Gastrocnemius medialis (tissue), 4 donors: ENCODE measurements at places on chromosomes 16 and 17.
A peak's percentile ranks its signal among the peaks of the same experiment; 100 is the strongest.

DNA sequence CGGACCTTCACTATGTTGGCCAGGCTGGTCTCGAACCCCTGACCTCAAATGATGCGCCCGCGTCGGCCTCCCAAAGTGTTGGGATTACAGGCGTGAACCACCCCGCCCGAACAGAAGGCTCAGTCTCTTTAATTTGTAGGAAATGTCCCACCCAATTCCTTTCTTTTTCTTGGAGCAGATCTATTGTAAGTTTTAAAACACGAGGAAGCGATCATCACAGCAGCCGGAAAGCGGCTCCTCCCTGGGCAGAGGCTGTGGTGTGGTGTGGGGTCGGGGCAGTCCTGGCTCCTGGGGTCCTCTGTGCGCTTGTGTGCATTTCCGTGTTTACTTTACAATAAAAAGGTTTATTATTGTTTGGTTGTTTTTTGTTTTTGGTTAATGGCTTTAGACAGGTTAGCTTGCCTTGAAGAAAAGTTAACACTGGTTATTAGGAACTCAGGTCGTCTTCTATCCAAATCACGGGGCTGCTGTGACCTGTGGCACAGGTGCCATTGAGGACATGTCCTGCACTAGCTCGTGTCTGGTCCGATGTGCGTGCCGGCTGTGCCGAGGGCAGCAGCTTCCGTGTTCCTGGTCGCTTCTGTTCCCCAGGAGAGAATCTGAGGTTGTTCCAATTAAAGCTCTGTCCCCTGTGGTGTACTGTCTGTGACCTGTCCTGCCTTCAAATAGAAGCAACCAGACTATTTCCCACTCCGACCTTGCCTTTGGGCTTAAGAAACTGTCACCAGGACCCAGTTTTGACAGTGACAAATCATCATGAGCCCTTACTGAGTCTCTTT is 83.1 kb downstream of the SEC14L1 start:
- no peak for DNase-seq

- DNase-seq: no peak
Observed at GRCh38 chr17:39529455-39529854, 68.2 kb downstream of the CDK12 start.

DNA sequence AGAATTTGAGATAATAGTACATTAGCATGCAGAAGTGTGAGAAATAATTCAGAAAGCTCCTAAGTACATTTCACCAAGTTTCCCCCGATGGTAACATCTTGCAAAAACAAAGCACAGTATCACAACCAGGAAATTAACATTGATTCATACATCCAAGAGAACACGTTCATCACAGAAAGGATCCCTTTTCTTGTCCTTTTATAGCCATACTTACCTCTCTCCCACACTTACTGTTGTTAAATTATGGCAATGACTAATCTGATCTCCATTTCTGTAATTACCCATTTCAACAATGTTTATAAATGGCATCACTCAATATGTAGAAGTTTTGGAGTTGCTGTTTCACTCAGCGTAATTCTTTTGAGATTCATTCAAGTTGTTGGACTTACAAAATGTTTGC is 1260.0 kb downstream of the CDH8 start:
- DNase-seq: no peak

DNA sequence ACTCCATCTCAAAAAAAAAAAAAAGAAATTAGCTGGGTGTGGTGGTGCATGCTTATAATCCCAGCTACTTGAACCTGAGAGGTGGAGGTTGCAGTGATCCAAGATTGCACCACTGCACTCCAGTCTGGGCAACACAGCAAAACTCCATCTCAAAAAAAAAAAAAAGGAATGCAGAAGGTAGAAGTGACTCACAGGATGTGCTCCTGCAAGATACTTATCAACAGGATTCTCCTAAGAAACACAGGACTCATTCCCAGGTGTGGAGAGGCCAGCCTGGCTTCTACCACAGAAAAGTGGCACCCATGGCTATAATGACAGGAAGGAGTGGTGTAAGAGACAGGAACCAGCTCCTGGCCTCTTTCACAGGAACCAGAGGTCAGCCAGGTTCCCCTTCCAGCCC is 13.8 kb downstream of the ELMO3 start:
- DNase-seq: no peak

- DNase-seq: no peak
Observed at GRCh38 chr17:65062171-65062915, 5.8 kb upstream of the GNA13 start.

GRCh38 chr16:87702325-87702811 is 63.4 kb downstream of the KLHDC4 start:
- no peak for DNase-seq

GRCh38 chr16:64543031-64543430 is 578.8 kb downstream of the CDH11 start:
- DNase-seq: no peak

GRCh38 chr16:81458827-81459598 is 14.4 kb downstream of the CMIP start:
- no peak for DNase-seq

DNA sequence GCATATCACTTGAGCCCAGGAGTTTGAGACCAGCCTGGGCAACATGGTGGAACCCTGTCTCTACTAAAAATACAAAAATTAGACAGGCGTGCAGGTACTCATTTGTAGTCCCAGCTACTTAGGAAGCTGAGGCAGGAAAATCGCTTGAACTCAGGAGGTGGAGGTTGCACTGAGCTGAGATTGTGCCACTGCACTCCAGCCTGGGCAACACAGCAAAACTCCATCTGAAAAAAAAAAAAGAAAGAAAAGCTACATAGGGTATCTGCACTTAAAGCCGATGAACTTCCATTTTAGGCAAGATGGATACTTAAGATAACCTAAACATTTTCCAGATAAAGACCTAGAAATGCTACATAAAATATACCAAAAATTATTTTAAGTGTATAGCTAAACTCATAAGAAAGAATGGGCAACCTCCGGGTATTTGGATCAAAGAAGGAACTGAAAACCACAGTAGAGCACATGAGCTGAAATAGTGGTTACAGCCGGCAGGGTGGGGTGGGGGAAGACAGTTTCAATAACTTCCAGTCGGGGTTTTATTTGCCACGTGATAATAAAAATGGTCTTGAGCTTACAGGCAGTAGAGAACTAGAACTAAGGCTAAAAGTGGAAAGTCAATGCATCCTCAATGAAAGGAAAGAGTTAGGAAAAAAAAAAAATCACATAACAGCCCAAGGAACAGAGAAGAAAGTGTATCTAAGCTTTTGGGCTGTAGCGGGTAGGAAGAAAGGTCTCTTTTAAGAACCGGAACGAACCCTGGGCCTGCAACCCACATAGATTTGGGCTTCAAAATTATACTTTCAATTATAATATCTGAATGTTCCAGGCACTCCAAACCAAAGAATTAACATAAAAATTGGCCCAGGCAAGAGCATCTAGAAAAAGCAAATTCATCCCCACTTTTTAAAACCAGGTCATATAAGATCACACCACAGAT is 53.1 kb downstream of the CFDP1 start:
- no peak for DNase-seq

DNA sequence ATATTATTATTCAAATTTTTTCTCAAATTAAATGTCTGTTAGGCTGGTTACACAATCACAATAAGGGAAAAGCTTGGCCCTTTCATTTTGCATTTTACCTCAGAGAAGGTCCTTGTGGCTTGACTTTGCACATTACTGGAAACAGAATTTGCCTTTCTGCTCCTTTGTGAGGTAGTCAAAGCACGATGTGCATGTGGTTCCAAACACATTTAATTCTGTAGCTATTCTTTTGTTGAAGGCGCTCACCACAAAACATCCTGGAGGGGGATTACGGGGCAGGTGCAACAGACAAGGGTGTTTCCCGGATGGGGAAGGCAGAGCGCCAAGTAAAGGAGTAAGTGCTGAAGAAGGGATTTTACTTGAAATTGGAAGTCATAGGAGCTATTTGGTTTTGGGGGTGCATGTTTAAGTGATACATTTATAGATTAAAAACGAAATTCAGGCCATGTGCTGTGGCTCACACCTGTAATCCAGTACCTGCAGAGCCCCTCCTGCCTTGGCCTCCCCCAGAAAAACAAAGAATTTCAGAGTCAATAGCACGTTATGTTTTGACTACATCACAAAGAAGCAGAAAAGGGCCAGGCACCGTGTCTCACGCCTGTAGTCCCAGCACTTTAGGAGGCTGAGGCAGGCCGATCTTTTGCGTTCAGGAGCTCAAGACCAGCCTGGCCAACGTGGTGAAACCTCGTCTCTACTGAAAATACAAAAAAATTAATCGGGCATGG is 31.2 kb upstream of the TENT4B start:
- DNase-seq: no peak

DNA sequence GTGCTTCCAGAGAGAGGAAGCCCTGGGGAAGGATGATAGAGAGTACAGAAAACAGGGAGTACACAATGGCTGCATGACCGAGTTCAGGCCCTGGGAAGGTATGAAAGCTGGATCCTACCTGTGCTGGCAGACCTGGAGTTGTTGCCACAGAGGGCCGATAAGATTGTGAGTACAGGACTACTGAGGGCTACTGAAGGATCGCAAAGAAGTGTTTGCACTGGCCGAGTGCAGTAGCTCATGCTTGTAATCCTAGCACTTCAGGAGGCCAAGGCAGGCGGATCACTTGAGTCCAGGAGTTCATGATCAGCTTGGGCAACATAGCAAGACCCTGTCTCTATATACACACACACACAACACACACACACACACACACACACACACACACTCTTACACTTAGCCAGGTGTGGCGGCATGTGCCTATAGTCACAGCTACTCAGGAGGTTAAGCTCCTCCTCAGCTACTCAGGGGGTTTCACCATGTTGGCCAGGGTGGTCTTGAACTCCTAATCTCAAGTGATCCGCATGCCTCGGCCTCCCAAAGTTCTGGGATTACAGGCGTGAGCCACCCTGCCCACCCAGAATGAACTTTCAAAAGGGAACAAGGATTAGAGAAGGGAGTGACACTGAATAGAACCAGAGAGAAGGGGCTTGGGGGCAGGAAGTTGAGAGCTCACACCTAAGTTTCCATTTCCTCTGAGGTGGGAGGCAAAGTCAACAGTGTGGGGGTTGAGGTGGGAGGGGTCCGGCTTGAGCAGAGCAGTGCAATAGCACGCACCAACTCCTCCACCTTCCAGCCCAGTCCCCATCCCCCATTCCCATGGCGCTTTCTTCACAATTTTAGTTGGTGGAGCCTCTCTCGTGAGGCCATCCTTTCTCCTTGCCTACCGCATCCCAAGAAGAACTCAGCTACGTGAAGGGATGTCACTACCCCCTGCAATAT is 7.5 kb downstream of the SCIMP start:
- DNase-seq: no peak

- DNase-seq: no peak
Observed at GRCh38 chr16:68825427-68825826, 17.9 kb upstream of the TANGO6 start.

DNA sequence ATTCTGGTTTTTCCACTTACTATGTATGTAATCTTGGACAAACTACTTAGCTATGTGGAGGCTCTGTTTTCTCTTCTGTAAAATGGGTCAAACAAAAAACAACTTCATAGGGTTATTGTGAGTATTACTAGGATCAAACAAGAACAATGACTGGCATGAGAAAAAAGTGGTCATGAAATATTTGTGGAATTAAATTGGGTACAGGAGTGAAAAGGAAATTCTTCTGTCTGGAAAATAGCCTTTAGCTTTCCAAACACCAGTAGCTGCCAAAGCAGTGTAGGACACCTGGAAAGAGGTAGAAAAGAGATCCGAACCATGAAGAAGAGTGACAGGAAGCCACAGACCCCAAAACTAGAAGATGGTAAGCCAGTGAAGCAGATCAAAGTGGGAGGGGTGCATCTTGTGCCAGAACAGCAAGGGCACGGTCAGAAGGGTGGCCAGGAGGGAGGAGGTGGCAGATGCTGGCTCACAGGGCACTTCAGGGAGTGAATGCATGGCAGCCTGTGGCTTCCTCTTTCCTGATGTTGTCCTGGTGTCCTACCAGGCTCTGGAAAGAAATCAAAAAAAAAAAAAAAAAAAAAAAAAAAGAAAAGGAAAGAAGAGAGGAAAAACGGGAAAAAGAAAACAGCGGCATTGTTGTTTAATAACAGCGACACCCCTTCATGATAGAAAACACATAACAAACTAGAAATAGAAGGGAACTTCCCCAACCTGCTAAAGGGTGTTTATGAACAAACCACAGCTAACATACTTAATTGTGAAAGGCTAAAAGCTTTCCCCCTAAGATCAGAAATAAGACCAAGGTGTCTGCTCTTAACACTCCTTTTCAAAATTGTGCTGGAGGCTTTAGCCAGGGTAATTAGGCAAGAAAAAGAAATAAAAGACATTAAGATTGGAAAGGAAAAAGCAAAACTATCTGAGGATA is 67.9 kb downstream of the PCTP start:
- no peak for DNase-seq

DNA sequence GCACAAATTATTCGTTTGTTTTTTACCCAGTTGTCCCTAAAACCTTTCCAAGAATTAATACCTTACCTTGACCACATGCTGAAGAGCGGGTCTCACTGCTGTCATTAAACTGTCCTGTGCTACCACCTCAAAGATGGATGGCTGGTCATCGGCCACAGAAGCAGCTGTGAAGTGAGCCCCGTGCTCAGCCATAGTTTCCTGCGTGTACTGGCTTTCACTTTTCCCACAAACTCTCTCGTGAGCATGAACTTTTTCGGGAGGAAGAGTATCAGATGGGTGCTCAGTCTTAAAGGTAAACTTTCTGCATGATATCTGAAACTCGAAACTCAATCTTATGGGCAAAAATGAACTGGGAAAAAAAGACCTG is 558 bp downstream of the PEX12 start:
- peak; percentile 25 for DNase-seq

- no peak for DNase-seq
Observed at GRCh38 chr16:62038646-62039045, 2.4 kb upstream of the CDH8 start.

GRCh38 chr16:84032458-84033178 is 10.0 kb downstream of the SLC38A8 start:
- DNase-seq: no peak

GRCh38 chr17:49548506-49549310 is 27.0 kb upstream of the NXPH3 start:
- no peak for DNase-seq

- DNase-seq: no peak
Observed at GRCh38 chr17:64775701-64776570, 113.8 kb upstream of the SMURF2 start.

DNA sequence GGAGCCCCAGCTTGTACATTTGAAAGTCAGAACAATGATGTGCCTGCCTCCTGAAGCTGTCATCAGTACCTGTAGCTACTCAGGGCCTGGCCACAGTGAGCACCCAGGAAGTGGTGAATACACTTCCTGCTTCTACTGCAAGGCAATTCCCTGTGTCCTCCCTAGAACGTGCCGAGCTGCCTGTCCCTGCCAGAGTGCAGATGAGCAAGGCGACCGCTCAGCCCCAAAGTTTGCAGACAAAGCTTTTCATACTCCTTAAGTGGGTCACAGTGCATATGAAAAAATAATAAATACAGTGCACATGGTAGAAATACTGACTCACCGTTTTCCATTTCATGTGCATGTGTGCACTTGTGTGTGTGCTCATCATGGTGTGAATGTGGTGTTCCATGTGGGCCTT is 77.3 kb downstream of the MPRIP start:
- no peak for DNase-seq

DNA sequence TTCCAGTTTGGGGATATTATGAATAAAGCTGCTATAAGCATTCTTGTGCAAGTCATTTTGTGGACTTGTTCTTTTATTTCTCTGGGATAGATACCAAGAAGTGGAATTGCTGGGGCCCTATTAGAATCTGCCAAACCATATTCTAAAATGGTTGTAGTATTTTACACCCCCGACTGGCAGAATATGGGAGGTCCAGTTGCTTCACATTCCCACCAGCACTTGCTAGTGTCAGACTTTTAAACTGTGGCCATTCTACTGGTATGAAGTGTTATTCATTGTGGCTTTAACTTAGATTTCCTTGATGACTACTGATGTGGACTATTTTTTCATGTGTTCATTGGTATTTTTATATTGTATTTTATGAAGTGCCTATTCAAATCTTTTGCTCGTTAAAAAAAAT is 18.1 kb upstream of the NUP93 start:
- no peak for DNase-seq
